ENCODE measurements at places on chromosomes 16 and 17. TPM values are rescaled to one million over a fixed set of nuclear protein-coding genes. Genes with fewer than 3 reads are reported as not detected.

- H3K27ac ChIP-seq = peak overlapping the region; percentile 43
- no peak overlapping the region for H3K4me3 ChIP-seq
- peaks cover 75% of the 10 kb centered on the region for H3K36me3 ChIP-seq
- H3K4me1 ChIP-seq = no peaks in the 10 kb centered on the region
Measured at GRCh38 chr17:78798695-78799559, 16.9 kb upstream of the CYTH1 start.

Gene CDIP1
- total RNA-seq = 68.9 TPM

DNA sequence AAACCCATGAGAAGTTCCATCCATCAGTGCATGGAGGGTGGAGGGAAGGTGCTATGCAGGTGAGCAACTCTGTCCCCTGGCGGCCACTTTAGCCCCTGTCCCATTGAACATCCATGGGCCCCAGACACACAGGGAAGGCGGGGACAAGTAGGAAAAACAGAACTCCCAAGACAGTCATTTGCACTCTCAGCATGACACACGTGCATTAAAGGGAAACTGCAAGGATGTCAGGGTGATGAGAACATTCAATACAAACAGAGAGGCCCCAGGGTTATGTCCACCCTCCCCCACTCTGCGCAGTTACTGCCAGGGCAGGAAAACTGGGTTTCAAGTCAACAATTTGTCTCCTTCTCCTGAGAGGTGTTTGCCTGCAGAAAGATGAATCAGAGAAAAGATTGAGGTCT, 44.0 kb upstream of the AKTIP start:
- peaks cover 25% of the 10 kb centered on the region for H3K27me3 ChIP-seq
- no peak overlapping the region for H3K4me3 ChIP-seq
- DNase-seq = peak; percentile 63
- H3K27ac ChIP-seq = no peak overlapping the region
- H3K4me1 ChIP-seq = peaks cover 40% of the 10 kb centered on the region
- no peaks in the 10 kb centered on the region for H3K36me3 ChIP-seq

DNA sequence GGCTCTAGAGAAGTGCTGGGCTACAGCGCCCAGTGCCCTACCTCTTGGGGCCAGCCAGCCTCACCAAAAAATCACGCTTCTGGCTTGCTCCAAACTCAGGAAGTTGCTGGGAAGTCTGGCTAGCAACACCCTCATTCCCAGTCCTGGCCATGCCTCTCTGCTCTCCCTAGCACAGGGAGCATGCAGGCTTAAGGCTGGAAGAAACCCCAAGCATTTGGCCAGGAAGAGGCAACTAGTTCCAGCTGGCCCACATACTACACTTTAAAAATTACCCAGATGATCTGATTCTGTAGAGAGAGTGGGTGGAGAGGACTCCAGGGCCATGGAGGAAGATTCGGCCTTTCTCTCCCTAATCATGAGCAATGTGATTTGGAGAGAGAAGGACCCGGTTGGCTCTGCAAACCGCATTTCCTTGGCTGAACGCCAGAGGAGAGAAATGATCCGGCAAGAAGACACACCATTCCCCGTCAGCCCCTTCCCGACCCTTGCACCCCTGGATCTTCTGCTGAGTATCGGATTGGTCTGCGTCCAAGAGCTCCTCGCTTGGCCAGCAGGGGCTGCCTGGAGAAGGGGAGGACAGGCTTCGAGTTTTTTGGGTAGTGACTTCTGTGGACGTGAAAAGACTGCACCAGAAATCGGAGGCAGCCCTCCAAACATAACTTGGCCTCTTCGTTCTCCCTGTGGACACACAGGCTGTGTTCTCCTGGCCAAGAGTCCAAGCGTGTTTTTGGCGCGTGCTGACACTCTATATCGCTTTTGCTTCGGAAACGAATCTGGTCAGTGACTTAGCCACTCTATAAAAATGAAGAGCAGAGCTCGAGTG, 406.3 kb downstream of the WWOX start:
- peaks cover 6% of the 10 kb centered on the region for H3K4me1 ChIP-seq
- peak; percentile 17 for DNase-seq
- no peaks in the 10 kb centered on the region for H3K27me3 ChIP-seq
- H3K36me3 ChIP-seq = no peaks in the 10 kb centered on the region
- no peak overlapping the region for H3K27ac ChIP-seq

- H3K4me1 ChIP-seq = peaks cover 28% of the 10 kb centered on the region
- no peak overlapping the region for H3K4me3 ChIP-seq
- H3K27ac ChIP-seq = no peak overlapping the region
- H3K27me3 ChIP-seq = no peaks in the 10 kb centered on the region
- peaks cover 23% of the 10 kb centered on the region for H3K36me3 ChIP-seq
Measured at GRCh38 chr16:52538511-52538910, 8.4 kb downstream of the TOX3 start.

- H3K27me3 ChIP-seq = no peaks in the 10 kb centered on the region
- peaks cover 9% of the 10 kb centered on the region for H3K36me3 ChIP-seq
- no peak overlapping the region for H3K27ac ChIP-seq
- DNase-seq = no peak
- H3K4me3 ChIP-seq = no peak overlapping the region
Measured at GRCh38 chr17:33438139-33438538, 145.0 kb upstream of the ASIC2 start.

DNA sequence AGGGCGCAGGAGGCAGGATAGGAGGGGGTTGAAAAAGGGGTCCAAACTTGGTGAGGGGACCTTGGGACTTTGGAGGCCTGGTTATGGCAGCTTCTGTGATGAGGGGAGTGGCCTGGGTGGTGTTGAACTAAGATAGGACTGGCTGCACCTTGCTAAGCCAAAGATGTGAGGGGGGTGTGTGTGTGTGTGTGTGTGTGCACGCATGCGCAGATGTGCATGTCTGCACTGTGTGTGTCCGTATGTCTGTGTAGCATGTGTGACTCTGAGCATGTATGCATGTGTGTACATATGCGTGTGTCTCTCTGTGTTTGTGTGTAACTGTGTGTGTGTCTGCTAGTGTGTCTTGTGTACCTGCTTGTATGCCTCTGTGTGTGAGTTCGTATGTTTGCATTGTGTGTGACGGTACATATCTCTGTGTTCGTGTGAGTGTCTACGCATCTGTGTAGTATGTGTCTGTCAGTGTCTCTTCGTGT, 4.1 kb downstream of the SLC16A5 start:
- no peak overlapping the region for H3K4me3 ChIP-seq
- DNase-seq = no peak
- peak overlapping the region; percentile 94 for H3K27ac ChIP-seq

DNA sequence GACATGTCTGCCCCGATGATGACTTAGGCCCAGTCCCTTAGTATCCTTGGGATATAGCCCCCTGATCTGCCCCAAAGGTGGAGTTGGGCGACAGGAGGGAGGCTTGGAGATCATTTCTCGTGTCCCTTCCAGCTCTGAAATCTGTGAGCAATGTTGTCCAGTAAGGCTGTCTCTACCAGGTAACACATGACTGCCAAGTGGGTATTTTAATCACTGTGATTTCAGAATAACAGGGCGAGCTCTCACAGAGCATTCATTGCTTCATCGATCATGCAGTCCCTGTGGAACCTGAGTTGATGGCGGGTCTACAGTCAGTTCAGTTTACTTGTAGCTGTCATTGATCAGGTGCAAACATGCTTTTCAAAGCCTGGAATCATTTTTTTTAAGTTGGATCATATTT, 39.2 kb downstream of the KSR1 start:
- peaks cover 14% of the 10 kb centered on the region for H3K36me3 ChIP-seq
- peak overlapping the region; percentile 49 for H3K27ac ChIP-seq
- no peak overlapping the region for H3K4me3 ChIP-seq
- no peaks in the 10 kb centered on the region for H3K27me3 ChIP-seq
- DNase-seq = no peak
- peaks cover 76% of the 10 kb centered on the region for H3K4me1 ChIP-seq

DNA sequence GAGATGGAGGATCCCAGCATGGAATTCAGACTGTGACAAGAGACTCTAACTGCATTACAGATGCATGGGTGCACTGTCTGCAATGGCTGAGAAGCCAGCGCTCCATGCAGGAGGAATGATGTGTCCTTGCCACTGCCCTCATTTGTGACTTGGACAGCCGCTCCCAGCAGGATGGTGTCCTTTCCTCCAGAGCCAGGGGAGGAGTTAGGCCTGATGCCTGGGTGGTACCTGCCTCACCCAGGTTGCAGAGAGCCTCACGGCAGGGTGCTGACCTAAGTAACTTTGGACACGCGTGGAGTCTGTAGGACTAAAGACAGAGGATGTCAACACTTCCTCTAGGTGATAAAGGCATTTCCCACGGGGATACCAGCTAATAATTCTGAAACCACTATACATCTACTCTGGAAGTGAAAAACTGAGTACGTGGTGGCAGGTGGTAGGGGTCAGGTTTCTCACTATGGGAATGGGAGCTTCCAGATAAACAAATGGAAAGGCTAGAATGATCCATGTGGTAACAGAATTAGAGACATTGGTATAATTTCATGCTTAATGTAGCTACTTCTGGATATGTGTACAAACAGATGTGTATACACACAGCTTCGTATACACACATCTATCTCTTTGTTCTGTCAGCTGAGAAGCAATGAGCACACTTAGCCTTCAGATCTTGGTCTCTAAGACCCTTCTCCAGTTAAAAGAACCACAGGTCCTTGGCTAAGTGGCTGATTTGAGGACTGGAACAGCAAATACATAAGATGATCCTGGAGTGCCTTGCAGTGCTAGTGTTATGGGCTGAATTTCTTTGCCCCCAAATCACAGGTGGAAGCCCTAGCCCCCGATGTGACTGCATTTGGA, 13.7 kb upstream of the CSNK1D start:
- no peak overlapping the region for H3K4me3 ChIP-seq
- peaks cover 6% of the 10 kb centered on the region for H3K27me3 ChIP-seq
- 0 out of 2 replicates have a peak, but pooled peaks cover 2% of the 10 kb centered on the region for H3K4me1 ChIP-seq
- no peaks in the 10 kb centered on the region for H3K36me3 ChIP-seq
- no peak overlapping the region for H3K27ac ChIP-seq

GRCh38 chr17:35089586-35090296, 26.2 kb upstream of the RFFL start:
- H3K27me3 ChIP-seq = peaks cover 4% of the 10 kb centered on the region
- no peak for DNase-seq
- H3K27ac ChIP-seq = no peak overlapping the region
- H3K4me3 ChIP-seq = peak overlapping the region; percentile 67
- peaks cover 43% of the 10 kb centered on the region for H3K4me1 ChIP-seq

- H3K4me3 ChIP-seq = no peak overlapping the region
- peaks cover 31% of the 10 kb centered on the region for H3K4me1 ChIP-seq
- DNase-seq = peak; percentile 37
- H3K27ac ChIP-seq = no peak overlapping the region
- peaks cover 4% of the 10 kb centered on the region for H3K27me3 ChIP-seq
Measured at GRCh38 chr17:49459401-49459984, 35.6 kb upstream of the NGFR start.

Gene DBF4B
- total RNA-seq = 32.9 TPM

GRCh38 chr16:58211846-58212245, 13.9 kb upstream of the CSNK2A2 start:
- H3K4me3 ChIP-seq = no peak overlapping the region
- H3K27ac ChIP-seq = no peak overlapping the region
- H3K27me3 ChIP-seq = peaks cover 39% of the 10 kb centered on the region
- H3K4me1 ChIP-seq = peaks cover 5% of the 10 kb centered on the region

Gene TMC6
- 120 TPM for total RNA-seq

- peaks cover 8% of the 10 kb centered on the region for H3K36me3 ChIP-seq
- DNase-seq = no peak
- H3K27ac ChIP-seq = no peak overlapping the region
- peaks cover 16% of the 10 kb centered on the region for H3K4me1 ChIP-seq
- no peak overlapping the region for H3K4me3 ChIP-seq
- H3K27me3 ChIP-seq = no peaks in the 10 kb centered on the region
Measured at GRCh38 chr17:13311306-13311705, 290.4 kb downstream of the HS3ST3A1 start.

- peaks cover 71% of the 10 kb centered on the region for H3K27me3 ChIP-seq
- H3K36me3 ChIP-seq = no peaks in the 10 kb centered on the region
- no peak overlapping the region for H3K27ac ChIP-seq
- peaks cover 9% of the 10 kb centered on the region for H3K4me1 ChIP-seq
- no peak for DNase-seq
Measured at GRCh38 chr16:22816475-22816874, 2.5 kb downstream of the HS3ST2 start.

Gene ZDHHC1
- 4.6 TPM for total RNA-seq

DNA sequence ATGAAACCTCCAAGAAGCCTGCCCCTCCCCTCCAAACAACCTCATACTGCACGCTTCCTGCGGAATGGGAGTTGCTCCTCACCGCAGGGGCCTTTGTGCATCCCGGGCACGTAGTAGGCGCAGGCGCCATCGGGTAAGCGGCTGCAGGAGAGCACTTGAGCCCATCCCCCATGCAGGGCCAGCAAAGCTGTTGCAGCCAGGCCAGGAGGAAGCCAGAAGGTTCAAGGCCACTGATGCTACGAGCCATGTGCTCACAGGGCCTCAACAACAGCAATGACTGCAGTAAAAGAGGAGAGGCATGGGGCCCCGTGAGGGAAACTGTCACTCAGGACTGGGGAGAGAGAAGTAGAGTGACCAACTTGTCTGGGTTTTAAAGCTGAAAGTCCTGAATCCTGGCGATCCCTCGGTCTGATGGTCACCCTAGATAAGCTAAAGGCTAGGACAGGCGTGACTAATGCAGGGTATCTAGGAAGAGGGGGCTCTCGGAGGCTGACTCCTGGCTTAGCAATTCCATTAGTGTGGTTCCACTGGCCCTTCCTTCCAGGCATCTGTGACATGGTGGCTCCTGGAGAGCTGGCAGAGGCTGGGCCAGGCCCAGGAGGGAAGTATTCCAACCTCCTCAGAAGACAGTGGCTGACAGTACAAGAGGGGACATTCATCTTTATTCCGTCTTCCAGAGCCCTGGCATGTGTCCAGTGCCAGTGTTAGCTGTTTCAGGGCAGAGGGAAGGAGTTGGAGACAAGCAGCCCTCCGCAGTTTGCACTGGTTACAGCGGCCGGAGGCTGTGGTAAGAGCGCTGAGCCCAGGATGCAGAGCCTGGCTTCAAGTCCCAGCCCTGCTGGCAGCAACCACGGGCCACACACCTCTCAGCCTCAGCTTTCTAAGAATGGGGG, 20.8 kb downstream of the GOSR2 start:
- H3K27ac ChIP-seq = peak overlapping the region; percentile 30
- no peaks in the 10 kb centered on the region for H3K27me3 ChIP-seq
- H3K4me3 ChIP-seq = no peak overlapping the region
- peak; percentile 37 for DNase-seq
- H3K4me1 ChIP-seq = peaks cover 40% of the 10 kb centered on the region

GRCh38 chr17:40106760-40107521, 6.6 kb upstream of the NR1D1 start:
- no peak overlapping the region for H3K27ac ChIP-seq
- peak; percentile 22 for DNase-seq
- H3K4me1 ChIP-seq = peaks cover 87% of the 10 kb centered on the region
- peak overlapping the region; percentile 26 for H3K4me3 ChIP-seq
- peaks cover 56% of the 10 kb centered on the region for H3K27me3 ChIP-seq

GRCh38 chr17:2709183-2709661, 2.3 kb downstream of the CLUH start:
- H3K4me3 ChIP-seq = peak overlapping the region; percentile 22
- H3K36me3 ChIP-seq = no peaks in the 10 kb centered on the region
- no peak for DNase-seq
- peaks cover 7% of the 10 kb centered on the region for H3K27me3 ChIP-seq
- H3K4me1 ChIP-seq = peaks cover 52% of the 10 kb centered on the region
- peak overlapping the region; percentile 23 for H3K27ac ChIP-seq

- H3K36me3 ChIP-seq = no peaks in the 10 kb centered on the region
- no peaks in the 10 kb centered on the region for H3K27me3 ChIP-seq
- no peak for DNase-seq
- no peak overlapping the region for H3K4me3 ChIP-seq
- H3K4me1 ChIP-seq = peaks cover 3% of the 10 kb centered on the region
Measured at GRCh38 chr17:79146562-79146961, 71.9 kb downstream of the ENGASE start.

GRCh38 chr16:48899500-48899899, 289.5 kb upstream of the N4BP1 start:
- no peak for DNase-seq
- no peaks in the 10 kb centered on the region for H3K27me3 ChIP-seq
- H3K27ac ChIP-seq = no peak overlapping the region
- H3K4me3 ChIP-seq = no peak overlapping the region

- DNase-seq = no peak
- H3K4me1 ChIP-seq = peaks cover 9% of the 10 kb centered on the region
- H3K27me3 ChIP-seq = no peaks in the 10 kb centered on the region
- H3K27ac ChIP-seq = peak overlapping the region; percentile 89
- no peaks in the 10 kb centered on the region for H3K36me3 ChIP-seq
Measured at GRCh38 chr17:17120294-17120693, 78.0 kb downstream of the MPRIP start.

Data from WTC11 (cell line).